ENCODE measurements at places on chromosomes 13 and 19.

DNA sequence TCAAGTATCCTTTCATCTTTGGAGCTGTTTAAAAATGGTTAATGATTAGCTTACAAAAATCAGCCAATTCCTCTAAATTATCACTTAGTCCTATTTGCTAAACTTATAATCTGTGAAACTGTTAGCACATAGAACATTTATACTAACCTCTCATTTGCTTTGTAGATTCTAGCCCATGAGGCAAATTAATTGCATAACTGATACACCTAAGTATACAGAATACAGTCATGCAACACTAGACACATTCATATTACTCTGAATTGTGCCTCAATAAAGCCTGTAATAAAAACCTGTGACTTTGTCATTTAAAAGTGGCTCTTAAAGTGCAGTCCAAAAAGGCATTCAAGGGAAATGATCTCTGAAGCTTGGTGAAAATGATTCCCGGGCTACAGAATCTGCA lies 21.0 kb downstream of the SERPINE3 start:
- no peak for DNase-seq

DNA sequence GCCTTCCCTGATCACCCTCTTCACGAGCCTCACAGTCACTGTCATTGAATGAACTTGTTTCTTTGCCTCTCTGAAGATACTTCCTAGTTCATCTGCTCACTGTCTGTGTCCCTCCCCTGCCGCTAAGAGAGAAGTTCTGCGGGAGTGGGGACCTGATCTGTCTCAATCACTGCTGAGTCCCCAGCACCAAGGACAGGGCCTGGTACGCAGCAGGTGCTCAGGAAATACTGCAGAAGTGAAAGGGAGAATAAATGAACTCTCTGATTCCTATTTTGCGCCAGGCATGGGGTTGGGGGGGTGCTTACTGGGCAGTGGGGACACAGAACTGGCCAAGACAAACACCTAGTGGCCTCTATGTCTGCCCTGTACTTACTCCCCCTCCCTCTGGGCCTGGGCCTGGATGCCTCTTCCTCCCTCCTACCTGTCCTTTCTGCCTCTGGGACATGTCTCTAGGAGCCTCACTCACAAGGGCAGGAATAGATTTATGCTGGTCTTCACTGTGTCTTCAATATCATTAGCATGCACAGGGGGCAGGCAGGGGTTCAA lies 17.5 kb downstream of the FCGBP start:
- DNase-seq: no peak

DNA sequence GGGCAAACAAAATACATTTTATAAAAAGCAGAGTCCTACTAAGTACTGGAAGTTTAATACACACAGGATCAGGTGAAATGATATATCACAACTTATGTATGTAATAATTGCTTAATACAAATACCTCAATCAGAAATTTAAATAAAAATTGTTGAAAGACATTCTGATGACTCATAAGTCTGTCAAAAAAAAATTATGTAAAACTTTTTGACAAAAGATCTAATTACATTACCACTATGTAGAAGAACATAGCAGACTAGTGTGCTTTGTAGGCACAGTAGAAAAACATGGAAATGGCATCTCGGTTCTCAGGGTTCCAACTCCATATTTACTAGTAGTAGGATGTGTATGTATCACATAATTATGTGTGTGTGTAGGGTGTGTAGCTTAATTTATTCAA lies 156.2 kb downstream of the DNAJC3 start:
- DNase-seq: no peak

DNA sequence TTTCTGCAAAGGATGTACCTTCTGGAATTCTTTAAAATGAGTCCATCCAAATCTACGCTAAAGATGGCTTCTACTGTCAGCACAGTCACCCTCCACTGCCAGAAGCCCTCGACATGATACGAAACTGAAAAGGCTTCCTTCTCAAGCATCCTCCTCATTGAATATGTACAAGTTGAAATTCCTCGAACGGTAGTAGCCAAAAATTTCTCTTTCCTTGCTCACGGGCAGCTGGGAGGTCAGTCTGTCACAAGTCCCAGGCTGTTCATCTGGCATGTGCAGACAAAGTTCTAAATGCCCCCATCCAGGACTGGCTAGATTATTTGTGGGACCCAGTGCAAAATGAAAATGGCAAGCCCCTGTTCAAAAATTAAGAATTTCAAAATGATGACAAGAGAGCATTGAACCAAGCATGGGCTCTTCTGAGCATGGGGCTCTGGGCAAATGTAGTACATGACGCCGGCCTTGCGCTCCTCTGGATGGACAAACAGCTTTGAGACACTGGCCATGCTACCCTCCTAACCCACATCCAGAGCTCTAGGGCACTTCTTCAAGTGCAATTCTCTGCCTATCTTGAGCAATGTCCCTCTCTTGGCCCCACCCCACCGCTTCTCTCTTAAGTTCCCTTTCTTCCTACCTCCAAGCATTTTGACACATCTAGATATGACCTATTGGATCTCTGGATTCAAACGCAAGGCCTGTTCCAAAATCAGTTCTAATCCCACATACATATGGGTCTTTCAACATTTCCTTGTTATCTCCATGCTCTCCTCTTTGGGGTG lies 78.9 kb upstream of the FLT1 start:
- DNase-seq: no peak

- no peak for DNase-seq
Observed at GRCh38 chr13:54607421-54607820, 1578.8 kb downstream of the OLFM4 start.

All from GM23338 (cell line).